ENCODE measurements at places on chromosomes 3 and 15.

GRCh38 chr3:62951037-62951613 is 75.9 kb upstream of the CADPS start:
- DNase-seq: no peak

GRCh38 chr3:64253689-64254088 is 28.4 kb upstream of the PRICKLE2 start:
- DNase-seq: no peak

- no peak for DNase-seq
These were observed 93.5 kb upstream of the NR2F2 start for GRCh38 chr15:96237002-96237401.

DNA sequence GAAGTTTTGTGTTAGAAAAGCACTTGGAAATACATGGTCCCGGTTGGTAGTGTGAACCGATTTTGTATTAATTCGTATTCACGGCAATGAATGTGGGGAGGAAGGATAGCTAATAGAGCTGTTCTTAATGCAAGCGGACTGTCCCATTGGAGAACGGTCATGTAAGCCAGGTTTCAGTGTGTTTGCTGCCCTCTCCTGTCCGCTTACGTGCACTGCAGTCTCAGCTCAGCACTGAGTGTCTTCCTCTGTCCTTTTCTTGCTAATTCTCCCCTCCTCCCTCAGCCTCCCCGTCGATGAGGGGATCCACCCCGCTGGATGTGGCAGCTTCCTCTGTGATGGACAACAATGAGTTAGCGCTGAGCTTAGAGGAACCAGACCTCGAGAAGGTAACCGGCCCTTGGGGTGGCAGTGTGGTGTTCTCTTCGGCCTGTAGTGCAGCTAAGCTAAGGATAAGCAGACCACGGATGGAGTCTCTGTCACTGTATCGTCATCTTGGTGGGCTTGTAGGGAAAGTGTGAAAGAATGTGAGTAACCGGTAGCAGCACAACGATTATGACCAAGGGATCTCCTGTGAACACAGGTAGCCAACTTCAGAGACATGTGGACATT is 267.5 kb upstream of the CHRM5 start:
- DNase-seq: peak; percentile 53

DNA sequence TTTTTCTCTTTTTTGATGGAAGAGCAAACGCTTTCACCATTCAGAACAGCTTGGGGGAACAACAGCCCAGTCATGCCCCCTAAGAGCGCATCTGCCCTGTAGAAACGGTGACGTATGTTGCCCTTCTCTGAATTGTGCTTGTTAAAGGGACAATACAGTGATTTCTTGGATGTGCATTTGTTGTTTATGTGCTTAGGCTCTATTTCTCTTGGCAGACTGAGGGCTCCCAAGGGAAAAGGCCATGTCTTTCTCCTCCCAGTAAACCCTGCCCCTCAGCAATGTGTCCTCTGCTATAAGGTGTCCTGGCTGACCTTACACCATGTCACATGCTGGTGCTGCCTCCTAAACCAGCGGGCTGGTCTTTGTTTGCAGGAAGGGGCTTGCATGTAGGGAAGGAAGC is 346.1 kb downstream of the EPHB1 start:
- DNase-seq: no peak

DNA sequence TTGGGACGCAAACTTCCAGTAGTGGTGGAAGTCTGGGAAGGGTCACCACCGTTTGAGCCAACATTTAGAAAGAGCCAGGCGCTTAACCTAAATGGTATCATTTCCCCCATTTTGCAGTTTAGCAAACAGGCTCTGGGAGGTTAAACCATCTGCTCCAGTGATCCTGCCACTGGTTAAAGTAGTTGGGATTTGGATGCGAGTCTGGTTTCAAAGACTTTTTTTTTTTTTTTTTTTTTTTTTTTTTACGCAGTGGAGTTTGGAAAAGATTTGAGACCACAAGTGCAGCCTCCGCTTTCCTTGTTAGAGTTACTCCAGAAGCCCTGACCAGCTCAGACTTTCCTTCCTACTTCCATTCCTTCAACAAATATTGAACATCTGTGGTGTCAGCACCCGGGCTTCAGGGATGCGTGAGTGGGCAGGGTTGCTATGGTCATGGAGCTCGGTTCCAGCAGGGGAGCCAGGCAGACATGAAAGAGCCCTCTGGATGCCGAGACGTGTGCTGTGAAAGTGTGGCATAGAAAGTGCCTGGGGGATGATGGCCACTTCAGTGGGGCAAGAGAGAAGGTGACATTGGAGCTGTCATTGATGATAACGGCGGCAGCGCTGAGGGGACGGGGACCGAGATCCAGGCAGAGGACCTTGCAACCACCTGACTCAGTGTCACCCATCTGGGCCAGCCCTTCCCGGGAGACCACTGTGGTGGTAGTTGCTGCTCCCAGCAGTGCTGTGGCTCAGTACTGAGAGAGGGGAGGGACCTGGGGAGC is 1.1 kb upstream of the RNU6-1 start:
- DNase-seq: peak; percentile 49

- DNase-seq: no peak
These were observed 312.1 kb downstream of the TAFA4 start for GRCh38 chr3:68620211-68620610.

GRCh38 chr3:126573492-126574117 is 14.9 kb upstream of the C3orf22 start:
- no peak for DNase-seq

DNA sequence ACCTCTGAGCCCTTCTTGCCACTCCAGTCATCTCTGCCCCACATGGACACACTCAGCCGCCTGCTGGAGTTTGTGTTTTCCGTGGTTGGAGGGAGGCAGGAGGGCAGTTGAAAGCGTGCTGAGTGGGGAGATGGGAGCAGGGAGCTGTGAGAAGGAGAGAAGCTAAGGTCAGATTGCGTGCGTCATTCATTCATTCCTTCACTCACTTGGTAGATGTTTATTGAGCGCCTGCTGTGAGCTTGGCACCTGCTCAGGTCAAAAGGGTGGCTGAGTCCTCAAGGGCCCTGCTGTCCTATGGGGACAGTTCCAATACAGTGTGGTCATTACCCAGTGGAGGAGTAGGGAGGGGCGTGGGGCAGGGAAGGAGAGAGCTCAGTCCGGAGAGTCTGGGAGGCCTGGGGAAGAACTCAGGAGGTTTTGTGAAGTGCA is 23.5 kb downstream of the LIMD1 start:
- DNase-seq: no peak

- DNase-seq: no peak
These were observed 38.7 kb downstream of the THSD4 start for GRCh38 chr15:71153823-71154524.

GRCh38 chr3:97863031-97863430 is 41.2 kb downstream of the CRYBG3 start:
- no peak for DNase-seq

DNA sequence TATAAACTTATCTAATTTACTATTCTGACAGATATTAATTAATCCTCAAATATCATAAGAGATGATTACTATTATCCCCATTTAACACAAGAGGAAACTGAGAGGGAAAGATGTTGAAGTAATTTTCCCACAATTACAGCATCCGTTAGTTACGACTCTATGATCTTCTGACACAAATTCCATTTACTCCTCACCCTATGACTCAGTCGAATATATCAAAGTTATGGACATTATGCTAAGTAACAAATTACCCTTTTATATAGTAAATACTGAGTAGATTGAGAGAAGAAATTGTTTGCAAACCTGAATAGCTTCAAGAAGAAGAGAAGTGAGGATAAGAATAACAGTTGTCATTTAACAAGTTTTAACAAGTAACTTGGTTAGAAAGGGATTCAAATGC is 340.0 kb downstream of the TBC1D5 start:
- DNase-seq: no peak

DNA sequence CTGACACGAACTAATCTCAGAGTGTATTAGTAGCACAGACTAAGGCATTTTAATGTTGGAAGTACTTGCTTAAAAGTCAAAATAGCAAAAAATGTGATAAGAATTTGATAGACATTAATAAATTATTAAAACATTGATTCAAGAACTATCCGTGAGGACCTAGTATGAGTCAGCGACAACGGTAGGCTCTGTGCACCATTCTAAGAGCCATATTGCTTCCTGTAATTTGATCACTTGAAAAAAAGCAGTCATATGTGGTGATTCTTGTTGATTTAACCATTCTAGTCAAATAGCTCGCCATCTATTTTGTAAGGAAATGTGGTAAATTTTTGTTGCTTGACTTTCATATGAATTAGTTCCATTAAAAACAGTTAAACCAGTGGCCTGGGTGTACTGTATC is 534.9 kb upstream of the ARRDC4 start:
- DNase-seq: no peak

DNA sequence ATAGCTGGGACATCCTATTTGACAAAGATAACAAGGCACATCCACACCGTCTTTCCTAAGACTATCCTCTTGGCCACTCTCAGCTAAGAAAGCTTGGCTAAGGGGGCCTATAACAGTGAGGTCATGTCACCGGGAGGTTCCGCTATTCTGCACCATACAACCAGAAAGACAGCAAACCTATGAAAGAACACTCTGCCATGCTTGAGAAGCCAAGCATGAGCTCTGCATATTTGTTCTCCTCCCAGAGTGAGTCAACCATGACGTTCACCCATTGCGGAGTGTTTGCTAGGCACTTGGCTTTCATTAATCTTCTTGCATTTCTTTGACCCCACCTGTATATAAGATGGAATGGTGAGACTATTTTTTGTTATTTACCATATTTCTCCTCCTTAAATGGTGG is 141.2 kb downstream of the GMNC start:
- no peak for DNase-seq

GRCh38 chr3:21954709-21955108 is 203.7 kb upstream of the ZNF385D start:
- peak; percentile 51 for DNase-seq

DNA sequence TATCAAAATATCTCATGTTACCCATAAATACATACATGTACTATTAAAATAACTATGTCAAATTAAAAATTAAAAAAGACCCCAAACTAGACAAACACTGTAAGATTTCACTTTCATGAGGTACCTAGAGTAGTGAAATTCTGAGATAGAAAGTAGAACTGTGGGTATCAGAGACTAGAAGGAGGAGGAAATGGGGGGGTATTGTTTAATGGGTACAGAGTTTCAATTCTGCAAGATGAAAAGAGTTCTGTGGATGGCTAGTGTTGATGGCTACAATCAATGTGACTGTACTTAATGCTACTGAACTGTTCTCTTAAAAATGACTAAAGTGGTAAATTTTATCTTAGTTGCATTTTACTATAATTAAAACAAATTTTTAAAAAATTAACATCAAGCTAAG is 36.6 kb downstream of the RFX7 start:
- DNase-seq: no peak

GRCh38 chr3:127821394-127821793 is 921 bp downstream of the MGLL start:
- no peak for DNase-seq

DNA sequence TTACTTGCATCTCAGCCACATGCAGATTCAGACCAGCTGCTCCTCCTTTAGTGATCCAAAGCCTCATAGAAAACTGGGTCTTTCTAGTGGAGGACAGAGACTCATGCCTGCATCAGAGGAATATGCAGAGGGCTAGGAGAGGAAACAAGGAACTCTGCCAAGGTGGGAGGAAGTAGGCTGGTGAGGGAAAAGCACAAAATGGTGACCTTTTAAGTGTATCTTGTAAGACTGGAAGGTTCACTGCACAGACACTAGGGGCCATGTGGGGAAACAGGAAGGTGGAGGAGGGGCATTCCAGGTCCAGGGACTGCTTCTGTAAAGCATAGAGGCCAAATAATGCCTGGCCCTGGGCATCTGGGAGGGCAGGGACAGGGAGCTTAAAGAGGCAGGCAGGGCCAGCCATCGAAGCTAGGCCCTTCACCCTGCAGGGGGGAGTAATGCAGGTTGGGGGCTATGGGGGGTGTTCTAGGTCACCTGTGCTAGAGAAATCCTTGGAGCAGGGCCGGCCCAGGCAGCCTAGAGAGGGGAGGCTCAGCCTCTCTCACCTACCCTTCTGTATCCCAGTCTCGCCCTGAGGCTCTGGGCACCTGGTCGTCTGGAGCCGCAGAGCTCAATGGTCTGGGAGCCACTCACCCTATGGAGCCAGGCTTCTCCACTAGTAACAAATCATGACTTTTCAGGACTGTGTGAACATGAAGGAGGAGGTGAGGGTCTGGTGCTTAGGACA is 117.7 kb downstream of the DNAJB8 start:
- no peak for DNase-seq

DNA sequence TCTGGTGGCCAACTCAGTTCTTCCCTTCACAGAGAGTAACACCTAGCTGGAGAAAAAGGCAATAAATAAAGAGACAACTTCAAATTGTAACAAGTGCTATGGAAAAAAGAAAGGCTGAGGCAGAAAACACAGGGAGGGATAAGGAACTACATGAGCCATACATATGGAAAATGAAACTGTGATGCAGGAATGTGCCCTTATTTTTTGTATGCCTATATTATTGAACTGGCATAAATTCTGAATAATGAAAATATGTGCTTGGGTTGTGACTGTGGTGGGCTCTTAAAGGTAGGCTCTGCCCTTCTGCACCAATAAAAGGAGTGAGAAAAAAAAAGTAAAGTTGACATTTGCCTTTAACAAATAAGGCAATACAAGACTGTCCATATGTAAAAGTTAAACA is 19.6 kb downstream of the FHIT start:
- no peak for DNase-seq

- no peak for DNase-seq
These were observed 319.9 kb upstream of the GRM7 start for GRCh38 chr3:6540981-6541380.

GRCh38 chr3:159260049-159260662 is 458.3 kb downstream of the MFSD1 start:
- DNase-seq: peak; percentile 62

DNA sequence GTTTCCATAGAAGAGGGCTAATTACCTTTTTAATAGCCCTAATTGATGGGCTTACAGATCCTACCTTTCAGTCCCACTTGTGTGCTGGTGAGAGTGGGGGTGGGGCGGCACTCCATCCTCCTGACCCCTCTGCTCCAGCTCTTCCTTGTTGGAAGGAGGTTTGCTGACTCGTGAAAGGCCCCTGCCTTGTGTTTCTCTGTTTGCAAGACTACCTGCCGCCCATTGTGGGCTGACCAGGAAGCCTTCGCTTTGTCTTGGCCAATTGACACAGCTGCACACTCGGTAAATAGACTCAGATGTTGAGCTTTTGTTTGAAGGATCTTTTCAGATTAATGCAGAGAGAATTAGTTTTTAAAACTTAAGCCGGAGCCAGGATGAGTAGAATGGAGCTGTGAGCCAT is 197.3 kb upstream of the HES1 start:
- no peak for DNase-seq

DNA sequence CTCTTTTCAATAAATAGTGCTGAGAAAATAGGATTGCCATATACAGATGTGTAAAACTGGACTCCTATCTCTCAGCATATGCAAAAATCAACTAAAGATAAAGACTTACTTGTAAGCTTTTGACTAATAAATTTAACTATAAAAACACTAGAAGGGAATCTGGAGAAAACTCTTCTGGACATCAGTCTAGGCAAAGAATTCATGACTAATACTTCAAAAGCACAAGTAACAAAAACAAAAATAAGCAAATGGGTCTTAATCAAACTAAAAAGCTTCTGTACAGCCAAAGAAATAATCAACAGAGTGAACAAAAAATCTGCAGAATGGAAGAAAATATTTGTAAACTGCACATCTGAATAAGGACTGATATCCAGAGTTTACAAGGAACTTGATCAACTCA is 1122.2 kb downstream of the TBL1XR1 start:
- no peak for DNase-seq
